ENCODE measurements at places on chromosomes 6 and 20. TPM values are rescaled to one million over a fixed set of nuclear protein-coding genes. Genes with fewer than 3 reads are reported as not detected.
A peak's percentile ranks its signal among the peaks of the same experiment; 100 is the strongest.

GRCh38 chr6:45445749-45446549 lies 68.2 kb upstream of the SUPT3H start:
- no peaks in the 10 kb centered on the region for H3K27me3 ChIP-seq
- H3K27ac ChIP-seq = no peak overlapping the region
- H3K36me3 ChIP-seq = peaks cover 3% of the 10 kb centered on the region
- H3K4me1 ChIP-seq = peaks cover 14% of the 10 kb centered on the region
- no peak overlapping the region for H3K4me3 ChIP-seq

DNA sequence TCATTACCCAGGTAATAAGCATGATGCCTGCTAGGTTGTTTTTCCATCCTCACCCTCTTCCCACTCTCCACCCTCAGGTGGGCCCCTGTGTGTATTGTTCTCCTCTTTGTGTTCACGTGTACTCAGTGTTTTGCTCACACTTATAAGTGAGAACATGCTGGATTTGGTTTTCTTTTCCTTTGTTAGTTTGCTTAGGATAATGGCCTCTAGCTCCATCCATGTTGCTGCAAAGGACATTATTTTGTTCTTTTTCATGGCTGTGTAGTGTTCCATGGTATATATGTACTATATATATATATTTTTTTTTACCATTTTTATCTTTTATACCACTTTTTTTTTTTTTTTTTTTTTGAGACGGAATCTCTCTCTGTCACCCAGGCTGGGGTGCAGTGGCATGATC lies 71.9 kb downstream of the RSPH3 start:
- no peak overlapping the region for H3K27ac ChIP-seq
- H3K27me3 ChIP-seq = no peaks in the 10 kb centered on the region
- DNase-seq = no peak
- peaks cover 2% of the 10 kb centered on the region for H3K36me3 ChIP-seq

GRCh38 chr6:431504-431903 lies 40.0 kb downstream of the IRF4 start:
- H3K27ac ChIP-seq = peak overlapping the region; percentile 70
- H3K4me3 ChIP-seq = peak overlapping the region; percentile 23
- no peaks in the 10 kb centered on the region for H3K27me3 ChIP-seq
- DNase-seq = peak; percentile 32

GRCh38 chr20:50434653-50435396 lies 75.4 kb upstream of the PTPN1 start:
- H3K4me3 ChIP-seq = no peak overlapping the region
- no peak overlapping the region for H3K27ac ChIP-seq
- H3K36me3 ChIP-seq = no peaks in the 10 kb centered on the region
- peaks cover 8% of the 10 kb centered on the region for H3K4me1 ChIP-seq
- no peak for DNase-seq

- H3K4me1 ChIP-seq = no peaks in the 10 kb centered on the region
- no peak overlapping the region for H3K27ac ChIP-seq
- H3K4me3 ChIP-seq = no peak overlapping the region
- DNase-seq = no peak
- H3K27me3 ChIP-seq = peaks cover 1% of the 10 kb centered on the region
Observed at GRCh38 chr20:40279390-40279789, 409.6 kb downstream of the MAFB start.

DNA sequence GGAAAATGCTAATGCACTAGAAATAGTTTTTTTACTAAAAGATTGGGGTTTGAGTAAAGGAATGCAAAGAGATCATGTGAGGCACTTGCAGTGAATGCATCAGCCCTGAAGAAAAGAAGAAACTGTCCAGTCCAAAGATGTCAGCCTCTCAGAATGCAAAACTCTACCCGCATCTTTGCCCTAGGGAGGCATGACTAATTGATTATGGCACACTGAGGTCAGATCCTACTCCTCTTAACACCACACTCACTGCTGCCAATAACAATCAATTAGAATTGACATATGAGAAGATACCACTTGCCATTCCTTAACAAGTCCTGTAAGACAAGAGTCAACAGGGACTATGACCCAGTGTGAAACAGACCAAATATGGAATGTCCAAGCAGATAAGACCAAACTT lies 262.3 kb upstream of the PLN start:
- H3K27me3 ChIP-seq = peaks cover 7% of the 10 kb centered on the region
- no peak for DNase-seq
- H3K27ac ChIP-seq = no peak overlapping the region

DNA sequence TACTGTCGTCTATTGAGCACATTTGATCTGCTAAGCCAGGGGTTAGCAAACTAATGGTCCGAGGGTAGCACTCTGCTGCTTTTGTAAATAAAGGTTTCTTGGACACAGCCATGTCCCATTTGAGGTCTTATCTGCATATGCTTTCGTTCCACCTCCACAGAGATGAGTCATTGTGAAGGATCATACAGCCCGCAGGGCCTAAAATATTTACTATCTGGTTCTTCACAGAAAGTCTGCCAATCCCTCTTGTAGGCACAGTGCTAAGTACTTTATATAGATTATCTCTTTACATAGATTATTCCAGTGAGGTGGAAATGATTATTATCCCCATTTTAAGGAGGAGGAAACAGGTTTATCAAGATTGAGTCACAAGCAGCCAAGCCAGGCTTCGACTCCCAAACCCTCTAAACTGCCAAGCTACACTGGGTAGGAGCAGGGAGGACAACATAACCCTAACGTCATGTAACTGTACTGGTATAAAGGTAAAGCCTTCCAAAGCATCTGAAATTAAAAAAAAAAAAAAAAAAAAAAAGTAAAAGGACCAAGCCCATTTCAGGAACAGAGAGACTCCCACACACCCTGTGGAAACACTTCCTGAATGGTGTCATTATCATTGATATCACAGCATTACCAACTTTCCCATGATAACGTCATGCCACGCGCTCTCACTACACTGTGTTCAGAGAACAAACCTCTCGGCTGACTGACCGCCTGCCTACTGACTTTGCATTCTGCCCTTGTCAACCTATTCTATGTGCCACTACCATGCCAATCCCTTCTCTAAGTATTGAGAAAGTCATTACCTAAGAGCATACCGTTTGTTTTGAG lies 101.0 kb downstream of the KIF16B start:
- H3K36me3 ChIP-seq = no peaks in the 10 kb centered on the region
- no peaks in the 10 kb centered on the region for H3K4me1 ChIP-seq
- no peak overlapping the region for H3K4me3 ChIP-seq
- no peaks in the 10 kb centered on the region for H3K27me3 ChIP-seq
- no peak for DNase-seq

DNA sequence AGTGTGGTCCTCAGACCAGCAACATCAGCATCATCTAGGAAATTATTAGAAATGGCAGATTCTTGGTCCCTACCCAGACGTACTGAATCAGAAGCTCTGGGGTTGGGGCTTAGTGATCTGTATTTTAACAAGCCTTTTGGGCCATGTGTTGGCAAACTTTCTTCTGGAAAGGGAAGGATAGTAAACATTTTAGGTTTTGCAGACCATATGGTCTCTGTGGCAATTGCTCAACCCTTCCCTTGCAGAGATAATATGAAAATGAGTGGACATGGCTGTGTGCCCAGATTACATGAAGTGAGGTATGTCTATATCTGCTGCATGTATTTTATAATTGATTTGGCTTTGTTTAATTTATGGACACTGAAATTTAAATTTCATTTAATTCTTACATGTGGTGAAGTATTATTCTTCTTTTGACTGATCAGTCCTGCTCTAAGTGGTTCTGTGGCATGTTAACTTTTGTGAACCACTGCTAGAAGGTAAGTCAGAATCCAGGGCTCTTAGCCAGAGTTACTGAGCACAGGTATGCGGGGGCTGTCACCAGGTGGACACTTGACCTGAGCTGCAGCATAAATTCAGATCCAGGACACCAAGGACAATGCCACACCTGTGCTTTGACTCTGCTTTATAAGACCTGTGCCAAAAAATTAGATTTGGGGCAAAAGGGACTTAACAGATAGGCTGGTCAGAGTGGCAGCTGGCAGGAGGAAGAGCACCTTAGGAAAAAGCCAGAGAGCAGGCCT lies 43.2 kb downstream of the LY86 start:
- peaks cover 36% of the 10 kb centered on the region for H3K36me3 ChIP-seq
- H3K27me3 ChIP-seq = no peaks in the 10 kb centered on the region
- DNase-seq = no peak
- peaks cover 47% of the 10 kb centered on the region for H3K4me1 ChIP-seq
- no peak overlapping the region for H3K27ac ChIP-seq

Gene STX16
- total RNA-seq = 190 TPM

Gene MICB
- total RNA-seq = 42.8 TPM

Gene PAX1
- not detected for total RNA-seq

Gene MATN4
- 0.14 TPM for total RNA-seq

Gene AHCY
- 55.0 TPM for total RNA-seq
